T-helper 2 cell treated with Interferon-gamma antibody and Interleukin-4, amounts not matched to agents 5 μg/mL and 100 μg/mL, for 36 hours (primary cell): ENCODE measurements at places on chromosomes 1 and 21.

DNA sequence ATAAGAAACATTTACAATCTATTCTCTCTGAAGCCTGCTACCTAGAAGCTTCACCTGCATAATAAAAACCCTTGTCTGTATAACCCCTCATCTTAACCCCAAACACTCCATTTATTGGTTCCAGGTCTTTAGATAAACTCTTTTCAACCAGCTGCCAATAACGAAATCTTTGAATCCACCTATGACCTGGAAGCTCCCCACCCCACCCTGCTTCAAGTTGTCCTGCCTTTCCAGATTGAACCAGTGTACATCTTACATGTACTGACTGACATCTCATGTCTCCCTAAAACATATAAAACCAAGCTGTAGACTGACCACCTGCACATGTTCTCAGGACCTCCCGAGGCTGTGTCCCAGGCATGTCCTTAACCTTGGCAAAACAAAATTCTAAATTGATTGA, 50.7 kb upstream of the VWA5B1 start:
- no peak for DNase-seq
- no peaks in the 10 kb centered on the region for H3K36me3 ChIP-seq
- no peak overlapping the region for H3K27ac ChIP-seq
- H3K27me3 ChIP-seq = peaks cover 33% of the 10 kb centered on the region

DNA sequence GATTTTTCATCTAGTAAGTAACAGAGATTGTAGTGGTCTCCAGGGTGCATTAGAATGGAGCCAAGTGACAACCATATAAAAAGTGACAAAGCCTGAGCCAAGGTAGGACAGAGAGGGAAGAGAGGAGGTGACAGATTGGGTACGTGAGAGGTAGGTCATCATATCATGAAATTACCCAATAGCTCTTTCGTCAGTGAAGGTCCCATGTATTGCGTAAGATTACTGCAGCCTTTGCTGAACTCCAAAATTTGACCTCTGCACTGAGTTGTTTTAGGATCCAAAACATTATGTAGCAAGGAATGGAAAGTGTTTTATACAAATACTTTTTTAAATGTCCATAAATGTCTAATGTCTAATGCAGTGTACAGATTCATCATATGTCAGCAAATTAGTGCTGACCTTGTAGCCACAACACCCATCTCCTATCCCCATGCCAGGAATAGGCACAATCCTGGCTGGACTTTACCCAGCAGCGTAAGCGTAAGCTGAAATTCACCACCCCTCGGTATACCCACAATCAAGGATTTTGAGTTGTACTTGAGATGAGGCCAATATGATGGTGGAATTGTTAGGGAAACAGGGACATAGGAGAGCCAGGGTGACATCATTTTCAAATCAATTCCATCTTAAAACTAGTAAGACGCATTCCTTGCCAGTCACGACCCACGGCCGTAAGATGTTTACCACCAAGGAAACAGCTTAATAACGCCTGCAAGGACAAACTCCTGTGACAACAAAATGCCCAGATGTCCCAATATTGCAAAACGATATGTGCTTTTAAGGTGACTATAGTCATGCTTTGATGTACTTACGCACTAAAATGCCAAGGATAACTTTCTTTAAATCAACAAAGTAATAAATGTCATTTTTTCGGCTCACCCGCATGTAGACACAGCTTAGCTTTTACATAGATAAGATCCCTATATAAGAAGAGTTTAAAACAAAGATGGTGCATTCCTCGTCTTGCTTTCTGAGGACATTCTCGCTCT, 38.1 kb upstream of the GREM2 start:
- no peak overlapping the region for H3K27ac ChIP-seq
- H3K27me3 ChIP-seq = no peaks in the 10 kb centered on the region
- no peak for DNase-seq

- H3K4me3 ChIP-seq = no peak overlapping the region
- H3K27ac ChIP-seq = no peak overlapping the region
- H3K27me3 ChIP-seq = no peaks in the 10 kb centered on the region
- no peak for DNase-seq
- H3K36me3 ChIP-seq = peaks cover 13% of the 10 kb centered on the region
Observed at GRCh38 chr1:41653574-41653973, 169.1 kb upstream of the EDN2 start.

DNA sequence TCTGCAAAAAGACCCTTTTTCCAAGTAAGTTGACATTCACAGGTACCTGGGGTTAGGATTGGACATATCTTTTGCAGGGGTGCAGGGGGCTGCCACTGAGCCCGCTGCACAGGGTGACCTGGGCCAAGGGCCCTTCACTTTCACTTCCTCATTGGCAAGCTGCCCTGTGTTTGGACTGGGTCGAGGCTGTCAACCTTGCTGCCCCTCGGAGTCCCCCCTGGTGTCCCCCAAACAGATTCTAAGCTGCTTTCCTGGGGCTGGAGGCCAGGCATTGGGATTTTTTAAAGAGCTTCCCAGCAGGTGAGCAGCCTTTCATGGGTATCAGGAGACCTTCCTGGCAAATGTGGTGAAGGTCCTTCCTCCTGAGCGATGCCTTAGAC, 7.9 kb upstream of the UMODL1 start:
- no peak for DNase-seq
- H3K4me1 ChIP-seq = peaks cover 47% of the 10 kb centered on the region
- H3K36me3 ChIP-seq = peaks cover 3% of the 10 kb centered on the region
- no peaks in the 10 kb centered on the region for H3K27me3 ChIP-seq
- H3K27ac ChIP-seq = peak overlapping the region; percentile 98
- peak overlapping the region; percentile 89 for H3K4me3 ChIP-seq

GRCh38 chr1:43861337-43861736, 72.3 kb upstream of the ARTN start:
- H3K4me1 ChIP-seq = peaks cover 11% of the 10 kb centered on the region
- DNase-seq = no peak
- H3K36me3 ChIP-seq = peaks cover 2% of the 10 kb centered on the region
- no peak overlapping the region for H3K27ac ChIP-seq
- H3K4me3 ChIP-seq = no peak overlapping the region
- H3K27me3 ChIP-seq = no peaks in the 10 kb centered on the region
